ENCODE measurements at places on chromosomes 6 and 20. TPM values are rescaled to one million over a fixed set of nuclear protein-coding genes. Genes with fewer than 3 reads are reported as not detected.

Gene TCP11
- total RNA-seq: 0.56 TPM

DNA sequence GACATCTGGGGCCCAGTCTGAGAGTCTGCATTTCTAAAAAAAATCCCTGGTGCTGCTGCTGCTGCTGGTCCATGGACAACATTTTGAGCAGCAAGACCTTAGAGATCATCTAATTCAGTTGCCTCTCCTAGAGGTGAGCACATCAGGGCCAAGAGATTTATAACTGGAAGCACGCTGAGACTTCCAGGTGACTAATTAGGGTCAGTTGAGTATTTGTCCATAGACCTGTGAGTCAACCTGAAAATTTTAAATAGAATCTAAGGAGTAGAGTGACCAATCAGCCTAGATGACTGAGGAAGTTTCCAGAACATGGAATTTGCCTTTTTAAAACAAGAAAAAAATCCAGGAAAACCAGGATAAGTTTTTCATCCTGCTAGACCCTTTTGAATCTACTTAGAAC is 221.4 kb downstream of the PKHD1 start:
- DNase-seq: no peak
- no peaks in the 10 kb centered on the region for H3K4me1 ChIP-seq
- H3K36me3 ChIP-seq: no peaks in the 10 kb centered on the region
- no peak overlapping the region for H3K4me3 ChIP-seq
- H3K27me3 ChIP-seq: no peaks in the 10 kb centered on the region
- H3K27ac ChIP-seq: no peak overlapping the region

Gene PPP1R3G
- total RNA-seq: 0.18 TPM

GRCh38 chr6:41723530-41724227 is 11.7 kb downstream of the TFEB start:
- no peak overlapping the region for H3K4me3 ChIP-seq
- H3K27ac ChIP-seq: peak overlapping the region; percentile 72
- H3K4me1 ChIP-seq: peaks cover 14% of the 10 kb centered on the region
- no peaks in the 10 kb centered on the region for H3K27me3 ChIP-seq
- DNase-seq: peak; percentile 91

- no peaks in the 10 kb centered on the region for H3K27me3 ChIP-seq
- no peak overlapping the region for H3K4me3 ChIP-seq
- peak; percentile 15 for DNase-seq
- peaks cover 4% of the 10 kb centered on the region for H3K4me1 ChIP-seq
- no peak overlapping the region for H3K27ac ChIP-seq
These were observed 384.3 kb downstream of the CD83 start for GRCh38 chr6:14501914-14502313.

DNA sequence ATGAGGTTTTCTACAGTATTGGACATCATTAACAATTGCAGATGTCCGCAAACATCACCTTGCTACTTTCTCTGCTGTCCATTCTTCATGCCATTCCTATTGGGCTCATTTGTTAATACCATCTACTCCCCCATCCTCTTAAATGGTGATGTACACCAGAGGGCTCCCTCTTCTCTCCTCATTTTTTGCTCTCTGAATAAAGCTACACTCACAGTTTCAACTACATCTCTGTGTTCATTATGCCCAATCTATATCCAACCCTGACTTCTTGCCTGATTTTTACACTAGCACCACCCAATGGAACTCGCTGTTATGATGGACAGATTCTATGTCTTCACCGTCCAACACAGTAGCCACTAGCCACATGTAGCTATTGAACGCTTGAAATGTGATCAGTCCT is 288.1 kb upstream of the ID4 start:
- H3K27me3 ChIP-seq: no peaks in the 10 kb centered on the region
- H3K4me3 ChIP-seq: no peak overlapping the region
- no peaks in the 10 kb centered on the region for H3K36me3 ChIP-seq
- DNase-seq: no peak

- no peak overlapping the region for H3K27ac ChIP-seq
- no peaks in the 10 kb centered on the region for H3K36me3 ChIP-seq
- H3K4me3 ChIP-seq: no peak overlapping the region
- no peak for DNase-seq
- no peaks in the 10 kb centered on the region for H3K4me1 ChIP-seq
These were observed 67.5 kb upstream of the MBOAT1 start for GRCh38 chr6:20279608-20280287.

Gene SLC44A4
- total RNA-seq: 0.36 TPM

- no peaks in the 10 kb centered on the region for H3K27me3 ChIP-seq
- peaks cover 14% of the 10 kb centered on the region for H3K36me3 ChIP-seq
- no peaks in the 10 kb centered on the region for H3K4me1 ChIP-seq
- no peak overlapping the region for H3K27ac ChIP-seq
- no peak overlapping the region for H3K4me3 ChIP-seq
These were observed 35.2 kb downstream of the NDUFAF5 start for GRCh38 chr20:13819885-13820645.

GRCh38 chr6:126312013-126312665 is 27.8 kb upstream of the CENPW start:
- H3K27ac ChIP-seq: no peak overlapping the region
- H3K36me3 ChIP-seq: no peaks in the 10 kb centered on the region
- DNase-seq: no peak
- H3K27me3 ChIP-seq: no peaks in the 10 kb centered on the region
- H3K4me3 ChIP-seq: no peak overlapping the region

DNA sequence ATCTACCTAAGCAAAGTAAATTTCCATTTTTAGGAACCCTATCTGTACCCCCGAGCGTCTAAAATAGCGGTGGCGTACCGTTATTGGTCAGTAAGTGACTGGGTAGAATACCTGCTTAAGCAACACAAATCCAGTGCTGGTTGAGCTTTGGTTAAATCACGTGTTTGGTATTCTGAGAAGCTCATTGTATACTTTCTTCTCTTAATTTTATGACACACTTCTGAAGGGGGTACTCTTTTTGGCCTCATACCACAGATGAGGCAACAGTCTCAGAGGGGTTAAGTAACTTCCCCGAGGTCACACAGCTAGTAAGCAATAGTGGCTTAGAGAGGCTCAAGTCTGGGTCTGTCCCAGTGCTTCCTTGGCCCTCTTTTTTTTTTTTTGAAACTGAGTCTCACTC is 151.2 kb downstream of the TFAP2C start:
- no peak overlapping the region for H3K4me3 ChIP-seq
- no peak for DNase-seq
- H3K27me3 ChIP-seq: peaks cover 2% of the 10 kb centered on the region
- H3K36me3 ChIP-seq: no peaks in the 10 kb centered on the region
- H3K27ac ChIP-seq: no peak overlapping the region

GRCh38 chr20:2130062-2130591 is 28.5 kb downstream of the STK35 start:
- H3K4me1 ChIP-seq: peaks cover 35% of the 10 kb centered on the region
- H3K4me3 ChIP-seq: no peak overlapping the region
- no peak for DNase-seq
- H3K27me3 ChIP-seq: no peaks in the 10 kb centered on the region
- H3K27ac ChIP-seq: no peak overlapping the region

Gene EIF6
- total RNA-seq: 215 TPM

- no peaks in the 10 kb centered on the region for H3K4me1 ChIP-seq
- no peaks in the 10 kb centered on the region for H3K27me3 ChIP-seq
- H3K36me3 ChIP-seq: no peaks in the 10 kb centered on the region
- DNase-seq: no peak
These were observed 302.7 kb downstream of the RFPL4B start for GRCh38 chr6:112649853-112650252.

DNA sequence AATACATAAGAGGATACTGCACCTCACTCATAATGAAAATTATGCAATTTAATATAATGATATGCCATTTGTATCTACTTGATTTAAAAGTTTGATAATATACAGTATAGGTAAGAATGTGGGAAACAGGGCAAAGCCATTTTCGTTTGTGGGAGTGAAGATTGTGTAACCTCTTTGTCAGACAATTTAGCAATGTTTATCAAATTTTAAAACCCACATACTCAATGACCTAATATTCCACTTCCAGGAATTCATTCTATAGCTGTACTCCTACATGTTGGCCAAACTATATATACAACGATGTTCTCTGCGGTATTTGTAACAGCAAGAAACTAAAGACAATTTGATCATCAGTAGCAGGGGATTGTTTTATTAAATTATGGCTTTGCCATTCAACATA is 17.8 kb upstream of the FKBP5 start:
- 0 out of 2 replicates have a peak, but pooled peaks cover 2% of the 10 kb centered on the region for H3K27me3 ChIP-seq
- H3K4me3 ChIP-seq: no peak overlapping the region
- DNase-seq: peak; percentile 44

DNA sequence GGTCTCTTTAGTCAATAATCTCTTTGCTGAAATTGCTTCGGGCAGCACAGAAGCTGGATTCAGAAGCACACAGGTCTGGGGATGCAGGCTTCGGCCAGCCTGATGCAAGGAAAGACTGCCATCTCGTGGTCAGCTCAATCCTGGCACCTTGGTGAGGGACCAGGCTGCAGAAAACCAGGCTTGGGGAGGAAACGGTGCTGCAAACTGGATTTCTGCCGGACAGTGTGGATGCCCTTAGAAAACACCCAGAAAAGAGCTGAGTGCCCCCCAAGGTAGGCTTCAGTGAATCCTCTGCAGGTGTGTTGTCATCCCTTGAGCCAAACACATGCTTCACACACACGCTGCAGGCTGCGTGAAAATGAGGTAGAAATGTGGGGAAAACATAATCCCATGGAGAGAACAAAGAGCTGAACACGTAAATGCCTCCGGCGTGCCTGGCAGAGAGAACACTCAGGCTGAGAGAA is 89.8 kb upstream of the PAX1 start:
- no peaks in the 10 kb centered on the region for H3K4me1 ChIP-seq
- no peaks in the 10 kb centered on the region for H3K36me3 ChIP-seq
- DNase-seq: peak; percentile 29
- no peak overlapping the region for H3K4me3 ChIP-seq
- H3K27me3 ChIP-seq: no peaks in the 10 kb centered on the region

DNA sequence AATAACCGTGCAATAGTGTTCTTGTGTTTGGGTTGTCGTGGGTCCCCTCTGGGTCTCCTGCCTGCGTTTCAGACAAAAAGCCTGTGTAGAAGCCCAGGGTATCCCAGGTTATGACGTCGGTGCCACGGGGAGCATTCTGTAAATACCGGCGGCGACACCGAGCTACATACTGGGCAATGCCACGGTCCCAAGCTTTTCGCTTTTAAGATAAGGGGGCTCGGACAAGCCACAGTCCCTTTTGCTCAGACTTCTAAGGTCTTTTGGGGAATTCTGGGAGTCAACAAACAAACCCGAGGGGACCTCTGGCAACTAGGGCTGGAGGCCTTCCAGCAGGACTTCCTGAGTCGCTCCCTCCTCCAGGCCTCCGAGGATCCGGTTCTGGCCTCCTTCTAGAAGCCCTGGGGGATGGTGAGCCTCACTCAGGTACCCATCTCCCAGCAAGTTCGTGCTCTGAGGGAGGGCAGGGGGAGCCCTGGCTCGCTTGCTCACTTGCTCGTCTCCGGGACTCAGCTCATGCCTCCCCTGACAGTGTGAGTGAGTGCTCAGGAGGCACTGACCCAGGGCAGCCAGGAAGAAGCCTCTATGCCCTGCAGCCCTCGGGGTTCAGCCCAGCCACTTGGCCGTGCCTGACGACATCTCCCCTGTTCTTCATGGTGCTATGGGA is 62.4 kb upstream of the MRPS10 start:
- no peak overlapping the region for H3K4me3 ChIP-seq
- H3K27me3 ChIP-seq: no peaks in the 10 kb centered on the region
- H3K36me3 ChIP-seq: peaks cover 4% of the 10 kb centered on the region
- DNase-seq: peak; percentile 59
- H3K4me1 ChIP-seq: peaks cover 40% of the 10 kb centered on the region

Gene VWA7
- total RNA-seq: 0.28 TPM

Gene FKBP1C
- 0.72 TPM for total RNA-seq

DNA sequence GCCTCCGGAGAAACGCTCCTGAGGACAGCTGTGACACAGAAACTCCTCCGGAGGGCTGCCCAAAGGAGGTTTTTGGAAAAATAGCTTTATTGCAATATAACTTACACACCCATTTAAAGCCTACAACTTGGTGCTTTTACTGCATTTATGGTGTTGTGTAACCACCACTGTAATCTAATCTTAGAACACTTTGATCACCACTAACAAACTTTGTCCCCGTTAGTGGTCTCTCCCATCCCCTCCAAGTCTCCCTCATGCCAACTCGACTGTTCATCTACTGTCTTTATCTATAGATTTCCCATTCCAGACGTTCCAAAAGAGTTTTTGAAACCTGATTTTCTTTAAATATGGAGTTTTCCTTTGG is 62.8 kb downstream of the SYNJ2 start:
- H3K27ac ChIP-seq: peak overlapping the region; percentile 39
- DNase-seq: no peak
- no peaks in the 10 kb centered on the region for H3K27me3 ChIP-seq
- H3K4me3 ChIP-seq: no peak overlapping the region
- H3K36me3 ChIP-seq: peaks cover 33% of the 10 kb centered on the region
- peaks cover 34% of the 10 kb centered on the region for H3K4me1 ChIP-seq

DNA sequence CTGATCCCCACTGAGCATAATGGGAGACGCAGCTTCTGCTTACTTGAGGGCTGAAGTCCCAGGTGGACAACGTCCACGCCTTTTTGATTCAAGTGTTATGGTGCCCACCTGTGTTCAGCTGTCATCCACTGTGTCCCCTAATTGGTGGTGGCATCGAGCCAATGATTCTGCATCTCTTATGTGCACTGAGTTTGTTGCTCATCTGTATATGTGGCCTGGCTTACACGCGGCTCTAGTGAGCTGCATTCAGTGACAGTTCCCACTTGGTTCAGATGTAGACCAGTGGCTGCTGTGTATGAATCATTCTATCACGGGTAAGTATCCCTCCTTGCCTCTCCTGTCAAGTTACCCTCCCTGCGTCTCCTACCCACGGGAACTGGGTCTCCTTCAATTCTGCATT is 131.2 kb upstream of the CLDN20 start:
- no peaks in the 10 kb centered on the region for H3K27me3 ChIP-seq
- no peak overlapping the region for H3K4me3 ChIP-seq
- H3K4me1 ChIP-seq: peaks cover 11% of the 10 kb centered on the region

DNA sequence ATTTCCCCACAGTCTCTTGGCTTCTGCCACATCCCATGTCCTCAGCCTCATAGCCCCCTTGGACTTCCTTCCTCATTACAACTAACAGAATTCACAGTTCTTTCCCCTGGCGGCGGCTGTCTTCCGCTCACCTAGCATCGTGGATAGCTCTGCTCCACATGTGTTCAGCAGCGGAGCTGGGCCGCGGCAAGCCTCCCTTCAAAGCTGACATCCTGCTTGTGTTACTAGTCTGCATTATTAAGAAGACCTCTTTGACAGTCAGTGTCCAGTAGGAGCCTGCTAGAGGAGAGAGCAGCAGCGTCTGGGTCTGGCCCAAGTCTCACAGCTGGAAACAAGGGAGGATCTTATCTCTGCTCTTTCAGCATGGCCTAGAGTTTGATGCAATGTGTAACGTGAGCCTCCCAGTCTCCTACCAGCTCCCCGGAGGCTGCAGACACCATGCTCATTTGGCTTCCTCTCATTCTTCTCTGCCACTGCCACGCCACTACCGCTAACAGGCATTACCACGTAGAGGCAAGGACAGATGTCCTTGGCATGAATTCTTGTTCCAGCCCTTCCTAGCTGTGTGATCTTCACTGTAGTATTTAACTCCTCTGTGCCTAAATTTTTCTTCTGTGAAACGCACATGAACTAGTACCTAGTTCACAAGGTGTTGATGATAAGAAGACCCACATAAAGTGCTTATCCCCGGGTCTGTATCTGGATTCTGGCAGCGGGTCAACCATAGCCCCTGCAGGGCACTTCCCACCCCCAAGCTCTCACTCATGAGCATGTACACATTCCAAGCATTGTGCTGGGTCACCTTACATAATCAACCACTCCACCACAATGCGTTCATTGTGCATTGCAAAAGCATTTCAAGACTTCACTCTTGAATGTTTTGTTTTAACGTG is 107.1 kb upstream of the BACH2 start:
- H3K4me1 ChIP-seq: peaks cover 8% of the 10 kb centered on the region
- H3K4me3 ChIP-seq: no peak overlapping the region
- no peak overlapping the region for H3K27ac ChIP-seq
- no peaks in the 10 kb centered on the region for H3K36me3 ChIP-seq
- peak; percentile 90 for DNase-seq

Gene CLVS2
- not detected for total RNA-seq
